ENCODE measurements at places on chromosomes 2 and 18.

GRCh38 chr2:73177645-73178255 is 24.6 kb upstream of the NOTO start:
- DNase-seq: no peak

DNA sequence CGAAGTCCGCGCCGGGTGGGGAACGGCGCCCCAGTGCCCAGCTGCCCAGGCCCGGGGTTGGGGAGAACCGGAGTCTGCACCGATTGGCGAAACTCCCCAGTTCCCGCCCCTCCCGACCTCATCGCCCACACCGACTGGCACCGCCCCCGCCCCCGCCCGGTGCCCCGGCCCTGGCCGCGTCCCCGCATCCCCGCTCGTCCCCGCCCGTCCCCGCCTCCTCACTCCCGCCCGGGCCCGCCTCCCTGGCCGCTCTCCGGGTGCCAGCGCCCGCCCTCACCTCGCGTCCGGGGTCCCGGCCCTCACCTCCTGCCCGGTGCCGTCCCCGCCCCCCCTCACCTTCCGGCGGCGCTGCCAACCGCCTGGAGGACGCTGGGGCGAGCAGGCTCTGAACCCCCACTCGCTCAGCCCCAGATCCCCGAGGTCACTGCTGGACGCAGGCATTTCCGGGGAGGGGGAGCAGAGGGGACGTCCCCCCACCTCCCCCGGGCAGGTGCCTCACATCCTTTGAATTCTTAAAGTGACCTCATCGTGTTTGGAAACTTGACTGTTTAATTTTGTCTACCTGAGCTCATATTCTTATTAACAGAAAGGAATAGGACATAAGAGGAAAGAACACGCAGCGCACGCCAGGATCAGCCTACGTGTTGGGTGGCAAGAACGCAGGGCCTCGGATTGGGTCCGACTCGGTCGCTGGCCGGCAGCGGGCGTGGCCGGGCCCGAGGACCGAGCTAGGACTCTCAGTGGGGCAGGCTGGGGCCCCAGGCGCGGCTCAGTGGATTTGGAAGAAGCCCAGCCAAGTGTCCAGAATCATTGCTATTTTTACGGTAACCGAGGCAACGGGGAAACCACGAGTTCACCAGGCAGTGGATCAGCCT is at the start of gene FAM110C:
Gene FAM110C (minus strand): TSS at position 35 of the 875 bp plus-strand sequence. CDS start 120 bp downstream, outside the sequence.
- peak; percentile 83 for DNase-seq

GRCh38 chr2:85394261-85394681 is 15.9 kb downstream of the CAPG start:
- DNase-seq: no peak

DNA sequence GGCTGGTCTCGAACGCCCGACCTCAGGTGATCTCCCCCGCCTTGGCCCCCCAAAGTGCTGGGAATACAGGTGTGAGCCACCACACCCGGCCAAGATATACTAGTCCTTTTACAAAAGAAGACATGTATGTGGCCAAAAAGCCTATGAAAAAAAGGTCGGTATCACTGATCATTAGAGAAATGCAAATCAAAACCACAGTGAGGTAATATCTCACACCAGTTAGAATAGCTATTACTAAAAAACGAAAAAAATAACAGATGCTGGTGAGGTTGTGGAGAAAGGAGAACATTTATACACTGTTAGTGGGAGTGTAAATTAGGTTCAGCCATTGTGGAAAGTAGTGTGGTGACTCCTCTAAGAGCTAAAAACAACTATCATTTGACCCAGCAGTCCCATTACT is 26.4 kb downstream of the KLHL23 start:
- DNase-seq: no peak

DNA sequence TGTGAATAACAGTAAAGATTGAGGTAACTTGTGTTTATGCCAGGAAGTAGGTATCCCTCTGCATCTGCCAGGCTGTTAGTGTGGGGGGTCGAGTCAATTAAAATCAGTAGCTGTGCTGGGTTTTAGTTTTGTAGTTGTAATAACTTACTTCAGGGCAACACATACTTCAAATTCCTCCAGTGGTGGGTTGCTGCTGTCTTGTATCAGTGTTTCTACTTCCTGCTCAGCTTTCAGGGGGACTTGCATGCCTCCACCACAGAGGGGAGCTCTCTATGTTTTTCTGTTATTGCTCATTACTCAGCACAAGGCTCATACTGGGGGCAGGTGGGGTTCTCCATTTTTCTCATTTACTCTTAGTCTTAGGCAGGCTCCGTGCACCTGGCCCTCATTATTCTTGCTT is 136.8 kb downstream of the CAPN13 start:
- no peak for DNase-seq

- DNase-seq: no peak
Observed at GRCh38 chr2:73969356-73969755, 15.4 kb upstream of the TET3 start.

GRCh38 chr2:3476321-3476984 is 42.9 kb downstream of the ADI1 start:
- peak; percentile 59 for DNase-seq

- DNase-seq: peak; percentile 21
Observed at GRCh38 chr2:240205348-240205747, 64.9 kb upstream of the OTOS start.

DNA sequence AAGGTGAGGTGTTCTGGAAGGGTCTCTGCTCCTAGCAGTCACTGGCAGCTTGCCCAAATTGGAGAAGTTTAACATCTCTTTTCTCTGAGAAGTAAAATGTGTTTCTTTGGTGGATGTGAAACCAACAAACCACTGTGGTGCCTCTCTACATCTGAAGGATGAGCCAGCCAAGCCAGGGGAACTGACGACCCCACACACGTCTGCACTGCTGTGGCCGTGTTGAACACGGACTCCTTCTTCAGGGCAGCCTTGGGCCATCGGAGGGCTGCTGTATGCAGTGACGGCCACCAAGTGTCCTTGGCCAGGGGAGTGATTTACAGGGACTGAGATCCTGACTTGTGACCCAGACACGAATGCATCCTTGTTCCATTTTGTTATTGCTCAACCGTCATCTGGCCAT is 207.8 kb downstream of the ACKR3 start:
- no peak for DNase-seq

DNA sequence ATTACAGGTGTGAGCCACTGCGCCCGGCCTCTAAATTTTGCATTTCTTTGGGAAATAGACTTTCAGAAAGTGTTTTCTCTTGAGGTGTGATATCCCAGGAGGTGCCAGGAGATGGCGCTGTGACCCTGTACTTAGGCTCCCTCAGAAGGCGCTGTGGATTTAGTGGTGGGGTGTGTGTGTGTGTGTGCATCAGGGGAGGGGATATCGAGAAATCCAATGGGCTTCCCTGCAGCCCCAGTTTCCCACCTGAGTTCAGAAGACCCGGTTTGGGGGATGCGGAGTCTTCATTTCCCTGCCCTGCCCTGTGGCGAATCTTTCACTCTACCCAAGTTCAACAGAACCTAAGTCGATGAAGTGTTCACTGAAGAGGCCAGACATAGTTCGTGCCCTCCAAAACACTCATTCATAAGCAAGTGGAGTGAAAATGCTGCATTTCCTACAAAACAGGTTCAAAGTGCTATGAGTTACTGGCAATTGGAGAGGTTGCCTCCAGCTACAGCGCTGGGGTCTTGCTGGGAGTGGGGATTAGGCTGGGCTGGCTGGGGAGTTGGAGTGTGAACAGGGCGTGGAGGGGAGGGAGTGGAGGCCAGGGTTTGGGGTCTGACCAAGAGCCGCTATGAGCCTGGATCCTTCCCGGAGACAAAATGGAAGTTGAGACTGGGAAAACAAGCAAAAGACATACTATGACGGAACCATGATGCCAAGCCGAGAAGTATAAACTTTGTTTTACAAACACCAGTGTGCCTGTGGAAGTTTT is 6.5 kb upstream of the WNT6 start:
- DNase-seq: peak; percentile 70

- DNase-seq: no peak
Observed at GRCh38 chr2:143468341-143468888, 339.2 kb downstream of the ARHGAP15 start.

GRCh38 chr18:70415823-70416488 is 127.1 kb downstream of the SOCS6 start:
- DNase-seq: no peak
